OCI-LY7 (cell line): ENCODE measurements at places on chromosomes 11 and 22.

- DNase-seq, result no peak
Measured at GRCh38 chr11:12897867-12898266, 111.2 kb upstream of the RASSF10 start.

DNA sequence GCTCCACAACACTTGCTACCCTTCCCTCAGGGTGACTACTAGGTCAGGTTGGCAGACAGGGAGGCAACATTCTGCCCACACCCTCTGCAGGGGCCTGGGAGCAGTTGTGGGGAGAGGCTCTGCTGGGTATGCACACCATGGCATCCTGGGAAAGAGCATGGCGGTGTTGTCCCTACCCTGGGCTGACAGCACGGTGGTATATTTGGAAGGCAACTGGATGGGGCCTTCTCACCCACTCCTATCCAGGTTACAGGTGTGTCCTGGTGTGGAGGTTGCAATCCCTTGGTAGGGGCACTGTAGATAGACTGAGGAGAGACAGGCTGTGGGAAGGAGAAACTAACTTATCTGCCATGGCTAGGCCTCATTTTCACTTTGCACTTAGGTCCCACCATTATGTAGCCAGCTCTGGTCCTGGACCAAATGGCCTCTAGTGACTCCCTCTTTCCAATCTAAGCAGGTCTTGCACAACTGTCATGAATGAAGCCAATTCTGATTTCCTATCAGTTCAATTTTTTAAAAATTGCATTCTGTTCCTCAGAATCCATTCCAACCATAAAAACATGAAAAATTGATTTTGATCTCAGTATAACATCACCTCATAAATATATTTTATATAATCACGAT lies 54.0 kb upstream of the CD44 start:
- no peak for DNase-seq

DNA sequence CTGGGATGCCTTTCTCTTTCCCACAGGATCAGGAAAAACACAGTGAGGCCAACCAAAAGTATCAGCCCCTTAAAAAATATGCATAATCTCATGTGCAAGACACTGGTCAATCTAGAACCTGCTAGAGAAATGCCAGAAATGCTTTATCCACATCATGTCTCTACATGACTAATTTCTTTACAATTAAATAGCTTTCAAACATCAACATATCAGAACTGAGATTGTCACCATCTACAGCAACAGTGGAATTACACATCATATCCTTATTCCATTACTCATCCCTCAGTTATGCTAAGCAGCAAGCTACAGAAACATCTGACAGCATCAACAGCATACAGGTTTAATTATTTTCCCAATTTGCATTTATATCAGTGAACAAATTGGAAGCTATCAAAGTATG lies 78.8 kb downstream of the DDIAS start:
- DNase-seq, result no peak

DNA sequence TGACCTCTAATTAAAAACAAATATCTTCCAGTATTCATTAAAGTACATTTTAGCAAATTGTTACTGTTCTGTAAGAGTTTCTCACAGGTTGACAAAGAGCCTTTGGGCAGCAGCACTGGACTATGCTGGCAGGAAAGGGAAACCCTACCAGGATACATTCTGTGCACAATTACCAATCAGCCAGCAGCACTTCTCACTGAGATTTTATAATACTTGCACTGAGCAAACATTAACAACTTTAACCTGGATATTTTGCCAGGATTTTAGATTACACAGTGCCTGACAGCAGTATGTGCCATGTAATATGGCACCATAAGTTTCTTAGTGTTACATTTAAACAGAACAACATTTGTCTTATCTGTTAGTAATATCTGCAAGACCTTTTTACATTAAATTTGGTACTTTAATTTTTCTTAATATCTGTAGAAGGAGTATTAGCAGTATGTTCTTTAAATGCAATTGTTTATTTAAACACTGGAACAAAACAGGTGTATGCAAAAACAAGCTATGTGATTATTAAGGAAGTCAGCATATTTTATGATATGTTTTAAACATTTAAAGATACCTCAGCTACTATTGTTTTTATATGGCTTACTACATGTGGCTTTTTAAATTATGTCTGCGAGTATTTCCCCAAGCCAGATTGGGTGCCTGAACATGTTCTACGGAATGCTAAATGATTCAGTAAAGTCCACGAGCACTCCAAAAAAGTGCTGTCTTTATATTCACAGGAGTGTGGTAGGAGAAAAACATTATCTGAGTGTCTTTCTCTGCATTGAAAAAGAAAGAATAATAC lies 699.0 kb upstream of the LUZP2 start:
- no peak for DNase-seq
